ENCODE measurements at places on chromosomes 13 and 19.

GRCh38 chr13:97822377-97822776 lies 131.1 kb upstream of the IPO5 start:
- DNase-seq = no peak

DNA sequence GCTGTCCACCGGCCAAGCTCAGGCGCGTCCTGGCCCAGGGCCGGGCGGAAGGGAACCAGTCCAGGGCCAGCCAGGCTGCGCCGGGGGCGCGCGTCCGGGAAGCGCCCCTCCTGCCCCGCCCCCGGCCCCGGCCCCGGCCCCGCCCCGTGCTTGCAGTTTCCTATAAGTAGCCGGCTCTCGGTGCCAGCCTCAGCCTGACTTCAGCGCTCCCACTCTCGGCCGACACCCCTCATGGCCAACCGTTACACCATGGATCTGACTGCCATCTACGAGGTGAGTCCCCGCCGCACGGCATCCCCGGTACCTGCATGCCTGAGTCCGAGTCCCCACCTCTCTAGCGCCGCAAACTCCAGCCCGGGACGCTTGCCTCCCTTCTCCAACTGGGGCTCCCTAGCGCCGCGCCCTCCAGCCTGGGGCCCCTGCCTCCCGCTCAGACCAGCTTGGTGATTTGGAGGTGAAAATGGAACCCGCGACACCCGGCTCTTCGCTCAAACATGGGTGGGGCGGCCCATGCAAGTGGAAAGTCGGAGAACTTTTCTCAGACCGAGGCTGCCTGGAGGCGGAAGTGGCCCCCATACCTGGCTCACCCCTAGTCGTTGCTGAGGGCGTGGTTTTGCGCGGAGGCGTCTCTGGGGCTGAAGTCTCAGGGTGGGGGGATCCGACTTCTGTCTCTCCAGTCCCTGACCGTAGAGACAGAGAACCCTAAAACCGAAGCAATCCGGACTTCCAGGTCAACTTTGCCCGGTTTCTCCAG lies at the start of gene ZFP36:
Gene ZFP36 (plus strand): TSS at position 192 of the 754 bp plus-strand sequence. CDS start 58 bp downstream, at position 250.
- DNase-seq = peak; percentile 93

DNA sequence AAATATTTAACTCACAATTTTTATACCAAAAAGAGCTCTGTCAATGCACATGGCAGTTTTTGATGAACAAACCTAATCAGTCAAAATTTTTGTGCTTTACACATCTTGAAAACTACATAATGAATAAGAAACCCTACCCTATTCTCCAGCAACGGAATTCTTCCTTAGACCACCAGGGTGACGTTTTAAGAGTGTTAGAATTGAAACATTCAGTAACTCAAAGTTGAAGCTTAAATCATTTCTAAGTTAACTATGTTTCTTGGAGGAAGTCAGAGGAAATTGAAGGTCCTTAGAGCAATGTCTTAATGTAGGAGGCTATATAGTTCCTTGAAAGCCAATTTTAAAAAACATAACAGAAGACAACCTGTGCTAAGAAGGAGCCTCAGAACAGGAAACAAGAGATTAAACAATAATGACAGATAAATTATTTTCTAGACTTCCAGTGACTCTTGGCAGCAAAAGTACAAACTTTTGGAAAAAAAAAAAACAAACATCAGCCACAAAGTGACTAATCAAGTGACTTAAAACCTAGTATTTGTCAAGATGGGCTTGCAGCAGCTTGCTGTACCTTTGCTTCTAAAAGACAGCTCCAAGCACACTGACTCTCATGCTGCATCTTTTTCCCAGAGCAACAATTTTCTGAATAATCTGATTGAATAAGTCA lies 6.2 kb downstream of the SPRY2 start:
- no peak for DNase-seq

DNA sequence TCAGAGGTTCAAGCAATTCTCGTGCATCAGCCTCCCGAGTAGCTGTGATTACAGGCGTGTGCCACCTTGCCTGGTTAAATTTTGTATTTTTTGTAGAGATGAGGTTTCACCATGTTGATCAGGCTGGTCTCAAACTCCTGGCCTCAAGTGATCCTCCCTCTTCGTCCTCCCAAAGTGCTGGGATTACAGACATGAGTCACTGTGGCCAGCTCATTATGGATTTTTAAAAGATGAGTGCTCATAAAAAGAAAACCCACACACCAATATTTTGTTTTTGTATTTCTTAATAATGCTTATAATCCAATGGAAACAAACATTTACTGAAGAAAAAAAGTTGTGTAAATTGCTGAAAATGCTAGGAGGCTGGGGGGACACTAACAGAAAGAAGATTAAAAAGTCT lies 5.0 kb upstream of the MICU2 start:
- no peak for DNase-seq

DNA sequence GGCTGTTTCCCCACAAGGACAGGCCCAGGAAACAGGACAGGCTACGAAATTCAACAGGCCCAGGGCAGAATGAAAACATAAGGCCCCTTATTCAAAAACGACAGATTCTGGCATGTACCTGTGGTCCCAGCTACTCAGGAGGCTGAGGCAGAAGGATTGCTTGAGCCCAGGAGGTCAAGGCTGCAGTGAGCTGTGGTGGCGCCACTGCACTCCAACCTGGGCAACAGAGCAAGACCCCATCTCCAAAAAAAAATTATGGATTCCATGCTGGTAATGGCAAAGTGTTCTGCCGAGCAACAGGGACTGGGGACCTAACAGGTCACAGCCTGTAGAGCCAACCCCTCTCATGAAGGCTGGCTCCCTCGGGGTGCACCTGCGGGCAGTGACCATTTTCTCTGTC lies 52.6 kb upstream of the USE1 start:
- no peak for DNase-seq

Measured in CD4-positive, alpha-beta T cell treated with Interleukin-2 at 100 ng/mL for 4 hours (primary cell).